ENCODE measurements at places on chromosomes 2 and 18. TPM values are rescaled to one million over a fixed set of nuclear protein-coding genes. Genes with fewer than 3 reads are reported as not detected.

CROCC2 gene
- not detected for total RNA-seq

FN1 gene
- 44.3 TPM for total RNA-seq

TUBA3E gene
- not detected for total RNA-seq

DHRS9 gene
- not detected for total RNA-seq

SUPT7L gene
- 21.6 TPM for total RNA-seq

RAB6C gene
- total RNA-seq: not detected

VAMP5 gene
- total RNA-seq: 31.3 TPM

GAL3ST2 gene
- not detected for total RNA-seq

CD8B2 gene
- not detected for total RNA-seq

PARD6G gene
- total RNA-seq: 3.1 TPM

CPLX4 gene
- total RNA-seq: not detected

CHAC2 gene
- total RNA-seq: 14.1 TPM

SAG gene
- not detected for total RNA-seq

C1QL2 gene
- not detected for total RNA-seq

LRP2 gene
- 0.24 TPM for total RNA-seq

RAMP1 gene
- 109 TPM for total RNA-seq

Data from A375 (cell line).